Activated T-cell treated with anti-CD3 and anti-CD28 coated beads, Interleukin-2, amount 50 U/mL, for 72 hours (primary cell): ENCODE measurements at places on chromosomes 5 and 9.

DNA sequence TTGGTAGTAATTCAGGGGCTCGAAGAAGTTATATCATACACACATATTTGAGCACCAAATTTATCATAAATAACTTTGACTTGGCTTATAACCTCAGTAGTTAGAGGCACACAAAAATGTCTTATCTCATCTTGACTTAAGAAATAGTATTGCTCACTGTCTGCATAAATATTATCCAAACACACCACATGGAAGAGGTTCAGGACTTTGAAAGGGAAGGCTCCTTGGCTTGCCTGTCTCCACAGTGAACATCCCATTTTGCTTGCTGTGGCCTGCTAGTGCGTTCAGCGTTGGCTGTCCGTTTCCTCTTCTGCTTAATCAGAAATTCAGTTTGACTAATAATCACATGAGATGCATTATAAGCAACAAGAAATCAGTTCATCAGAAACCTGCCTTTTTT lies 13.9 kb downstream of the GRXCR2 start:
- DNase-seq = no peak

GRCh38 chr5:999032-999501 lies 9.5 kb upstream of the NKD2 start:
- no peak for DNase-seq

GRCh38 chr5:99808657-99809230 lies 726.4 kb upstream of the FAM174A start:
- DNase-seq = no peak

GRCh38 chr9:79489261-79490000 lies 82.3 kb upstream of the TLE4 start:
- DNase-seq = no peak
